DMS 273 treated with DMSO at 0.1 percent for 48 hours (cell line): ENCODE measurements at places on chromosomes 12 and 14.

DNA sequence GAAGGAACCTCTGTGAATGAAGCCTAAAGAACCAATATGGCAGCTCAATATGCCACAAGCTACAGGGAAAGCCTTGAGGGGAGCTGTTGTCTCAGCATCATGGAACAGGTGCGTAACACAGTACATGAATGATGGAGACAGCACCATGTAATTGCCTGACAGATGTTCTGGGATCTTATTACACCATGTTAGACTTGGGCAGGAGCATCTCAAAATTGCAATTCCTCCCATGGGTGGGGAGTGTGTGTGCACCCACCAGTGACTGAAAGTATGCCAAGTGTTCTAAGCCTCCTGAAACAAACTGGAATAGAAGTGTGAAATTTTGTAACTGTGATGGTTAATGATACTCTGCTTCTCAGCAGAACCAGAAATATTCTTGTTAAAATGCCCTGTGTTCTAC, 151.0 kb upstream of the SRRM4 start:
- no peak for DNase-seq

DNA sequence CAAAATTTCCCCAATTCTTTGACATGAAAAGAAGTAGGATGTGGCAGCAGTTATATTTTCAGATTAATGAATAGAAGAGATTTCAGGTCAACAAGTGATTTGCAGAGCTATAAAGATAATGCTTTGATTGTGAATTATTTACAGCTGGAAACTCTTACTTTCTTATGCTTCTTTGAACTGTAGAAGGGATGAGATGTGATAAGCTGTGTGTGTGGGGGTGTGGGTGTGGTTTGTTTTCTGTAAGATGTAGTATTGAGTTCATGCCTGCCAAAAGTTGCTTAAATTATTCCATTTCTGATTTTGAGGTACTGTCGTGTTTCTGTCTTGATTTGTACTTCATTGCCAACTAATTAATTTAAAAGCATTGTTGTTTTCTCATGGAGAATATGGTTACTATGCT, 22.7 kb downstream of the AEBP2 start:
- DNase-seq: no peak

- no peak for DNase-seq
Observed at GRCh38 chr12:53999559-54000115, 324 bp upstream of the HOXC9 start.

DNA sequence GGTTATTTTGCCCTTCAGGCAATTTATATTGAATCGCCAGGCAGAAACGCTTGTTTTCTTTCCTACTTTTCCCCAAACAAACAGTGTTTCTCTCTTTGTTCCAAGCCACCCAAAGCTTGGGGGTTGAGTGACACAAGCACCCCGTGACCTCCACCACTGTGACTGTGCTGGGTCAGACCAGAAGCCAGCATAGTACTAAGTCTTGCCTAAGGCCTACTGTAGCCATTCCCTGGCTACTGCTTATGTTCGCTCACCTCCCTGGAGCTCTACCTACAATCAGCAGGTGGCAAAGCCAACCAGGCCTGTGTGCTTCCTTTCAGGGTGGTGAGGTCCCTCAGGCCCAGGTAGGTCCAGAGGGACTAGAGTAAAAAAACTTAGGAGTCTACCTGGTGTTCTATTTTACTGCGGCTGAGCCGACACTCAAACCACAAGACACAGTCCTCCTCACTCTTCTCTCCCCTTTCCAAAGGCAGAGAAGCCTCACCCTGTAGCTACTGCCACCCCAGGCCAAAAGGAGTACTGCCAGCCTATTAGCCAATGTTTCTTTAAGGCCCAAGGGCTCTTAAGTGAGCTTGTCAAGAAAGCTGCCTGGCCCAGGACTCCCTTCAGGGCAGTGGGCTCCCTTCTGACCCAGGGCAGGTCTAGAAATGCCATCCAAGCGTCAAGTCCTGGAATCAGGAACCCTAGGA, 411.8 kb upstream of the MIS18BP1 start:
- no peak for DNase-seq

GRCh38 chr12:6383572-6384498, at the start of gene LTBR:
TSS of gene LTBR (plus strand) at chr12:6384162. CDS start at chr12:6384359, 197 bp downstream.
- no peak for DNase-seq

GRCh38 chr12:124861492-124861891, 2.2 kb downstream of the SCARB1 start:
- no peak for DNase-seq

DNA sequence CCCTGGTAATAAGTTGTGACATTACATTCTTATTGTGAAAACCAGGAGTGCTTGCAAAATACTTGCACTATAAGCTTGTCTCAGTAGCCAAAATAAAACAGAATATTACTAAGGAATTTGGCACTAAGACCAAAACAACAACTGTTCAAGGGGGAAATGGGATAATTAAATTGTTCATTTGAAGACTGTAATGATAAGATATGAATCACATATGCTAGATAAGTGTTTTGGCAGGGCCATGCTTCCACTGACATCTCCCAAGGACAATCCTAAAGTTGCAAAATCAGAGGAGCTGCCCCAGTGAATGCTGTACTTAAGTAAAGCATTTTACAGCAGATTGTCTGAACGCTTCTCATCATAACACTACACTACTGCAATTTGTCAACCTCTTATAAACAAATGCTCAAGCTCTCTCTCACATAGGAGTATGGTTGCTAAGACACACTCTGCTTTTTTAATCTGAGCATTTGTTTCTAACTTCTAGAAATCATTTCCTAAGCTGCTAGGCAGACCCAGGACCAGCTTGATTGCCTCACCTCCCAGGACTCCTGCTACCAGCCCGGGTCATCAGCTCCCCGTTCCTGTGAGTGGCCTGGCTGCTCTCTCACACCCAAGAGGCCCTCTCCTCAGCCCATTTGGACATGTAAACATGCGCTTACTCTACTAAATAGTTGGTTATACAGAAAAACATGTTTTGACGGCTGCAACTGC, 191.5 kb downstream of the PAX9 start:
- DNase-seq: no peak
